ENCODE measurements at places on chromosomes 5 and 9.
A peak's percentile ranks its signal among the peaks of the same experiment; 100 is the strongest.

GRCh38 chr5:14400085-14400484, 181.5 kb upstream of the OTULINL start:
- DNase-seq, result no peak

DNA sequence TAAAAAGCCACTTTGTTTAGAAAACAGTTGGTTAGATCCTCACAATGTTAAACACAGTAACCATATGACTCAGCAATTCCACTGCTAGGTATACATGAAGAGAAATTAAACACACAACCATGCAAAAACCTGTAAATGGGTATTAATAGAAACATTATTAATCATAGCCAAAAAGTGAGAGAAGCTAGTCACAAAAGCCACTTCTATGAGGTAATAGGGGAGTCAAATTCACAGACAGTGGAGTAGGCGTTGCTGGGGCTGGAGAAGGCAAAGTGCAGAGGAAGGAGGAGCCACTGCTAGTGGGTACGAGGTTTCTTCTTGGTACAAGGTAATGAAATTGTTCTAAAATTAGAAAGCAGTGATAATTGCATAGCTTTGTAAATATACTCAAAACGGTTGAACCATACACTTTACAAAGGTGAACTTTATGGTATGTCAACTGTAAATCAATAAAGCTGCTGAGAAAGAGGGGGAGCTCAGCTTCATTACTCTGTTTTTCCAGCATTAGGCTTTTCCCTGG, 364.4 kb downstream of the GADD45G start:
- no peak for DNase-seq

DNA sequence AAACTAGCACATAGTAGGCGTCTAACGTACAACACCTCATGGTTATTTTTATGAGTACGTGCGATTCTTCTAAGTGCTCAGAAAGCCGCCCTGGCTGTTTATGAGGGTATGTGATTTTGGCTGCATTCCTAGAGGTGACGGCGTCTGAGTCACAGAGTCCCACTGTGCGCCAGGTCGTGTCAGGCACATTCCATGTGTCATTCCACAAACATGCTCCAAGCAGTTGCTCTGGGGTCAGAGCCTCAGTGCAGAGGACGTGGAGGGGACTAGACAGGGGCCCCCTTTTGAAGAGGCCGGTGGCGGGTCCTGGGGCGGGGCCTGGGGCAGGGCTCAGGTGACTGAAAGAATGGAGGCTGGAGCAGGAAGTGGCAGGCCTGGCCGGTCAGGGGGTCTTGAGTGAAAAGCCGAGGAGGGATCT, 51.9 kb downstream of the NEK6 start:
- peak; percentile 70 for DNase-seq

GRCh38 chr9:137891588-137892423, 14.2 kb downstream of the CACNA1B start:
- DNase-seq, result no peak

- no peak for DNase-seq
Observed at GRCh38 chr5:88941581-88941980, 58.6 kb upstream of the MEF2C start.

All from SW480 (cell line).